ENCODE measurements at places on chromosomes 7 and 10.

DNA sequence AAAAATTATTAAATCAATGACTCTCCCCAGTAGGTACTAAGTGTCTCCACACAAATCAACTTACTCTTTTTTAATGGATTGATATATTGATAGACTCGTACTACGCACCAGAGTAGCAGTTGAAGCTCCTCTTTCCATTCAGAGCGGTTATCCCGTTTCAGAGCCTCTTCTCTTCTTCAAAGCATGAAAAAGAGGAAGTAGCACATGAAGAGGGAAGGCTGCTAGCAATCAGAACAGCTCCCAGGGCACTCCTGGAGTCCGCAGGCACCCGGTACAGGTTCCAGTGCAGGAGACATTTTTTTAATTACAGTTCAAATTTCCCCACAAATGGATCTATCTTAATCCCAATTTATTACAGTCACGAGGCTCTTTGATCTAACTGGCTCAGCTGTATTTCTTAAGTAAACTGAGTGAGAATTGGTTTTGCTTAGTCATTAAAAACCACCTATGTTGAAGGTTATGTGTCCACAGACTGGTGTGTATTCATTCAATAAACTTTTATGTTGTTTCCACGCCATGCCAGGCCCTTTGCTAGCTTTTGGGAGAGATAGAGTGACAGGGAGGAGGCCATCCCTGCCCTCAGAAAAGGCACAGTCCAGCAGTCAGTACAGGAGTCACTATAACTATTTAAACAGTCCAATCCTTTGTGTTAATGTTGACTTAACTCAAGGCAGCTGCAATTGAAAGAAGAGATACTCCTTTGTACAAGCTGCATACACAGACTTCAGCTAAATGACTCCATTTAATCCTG lies 32.1 kb upstream of the CALN1 start:
- DNase-seq, result no peak

DNA sequence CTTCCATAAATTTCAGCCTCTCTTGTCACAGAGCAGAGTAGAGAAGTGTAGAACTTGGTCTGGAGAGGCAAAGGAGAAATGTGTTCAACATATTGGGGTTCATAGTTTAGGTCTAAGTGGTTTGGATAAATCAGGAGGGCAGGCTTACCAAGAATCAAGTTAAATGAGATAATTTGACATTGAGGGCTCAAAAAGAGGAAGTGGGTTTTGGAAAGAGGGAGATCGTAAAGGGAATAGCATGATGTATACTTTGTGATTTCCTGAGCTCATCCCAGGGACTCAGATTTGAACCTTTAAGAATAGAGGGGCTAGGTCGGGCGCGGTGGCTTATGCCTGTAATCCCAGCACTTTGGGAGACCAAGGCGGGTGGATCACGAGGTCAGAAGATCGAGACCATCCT lies 34.7 kb upstream of the NPY start:
- DNase-seq, result no peak

DNA sequence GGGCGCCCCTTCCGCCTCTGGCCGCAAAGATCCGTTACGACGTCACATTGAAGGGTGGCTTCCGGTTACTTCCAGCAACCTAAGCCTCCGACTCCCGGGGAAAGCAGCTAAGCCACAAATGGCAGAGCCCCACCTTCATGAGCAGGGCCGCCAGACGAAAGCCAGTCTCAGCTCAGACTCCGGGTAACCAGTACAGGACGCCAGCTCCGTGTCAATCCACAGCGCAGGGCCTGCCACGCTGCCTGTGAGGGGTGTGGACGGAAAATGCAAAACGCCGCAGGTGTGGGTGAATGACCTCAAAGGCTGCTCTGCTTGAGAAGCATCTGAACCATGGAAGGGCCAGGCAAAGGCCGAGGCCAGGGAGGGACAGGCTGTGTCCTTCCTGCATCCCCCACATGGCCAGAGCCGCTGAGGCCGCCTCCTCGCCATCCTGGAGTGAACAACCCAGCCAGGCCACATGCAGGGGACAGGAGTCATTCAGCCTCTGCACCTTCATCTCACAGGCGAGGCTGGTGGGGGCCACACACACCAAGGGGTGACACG lies 53.5 kb upstream of the PPP2R2D start:
- DNase-seq, result no peak

DNA sequence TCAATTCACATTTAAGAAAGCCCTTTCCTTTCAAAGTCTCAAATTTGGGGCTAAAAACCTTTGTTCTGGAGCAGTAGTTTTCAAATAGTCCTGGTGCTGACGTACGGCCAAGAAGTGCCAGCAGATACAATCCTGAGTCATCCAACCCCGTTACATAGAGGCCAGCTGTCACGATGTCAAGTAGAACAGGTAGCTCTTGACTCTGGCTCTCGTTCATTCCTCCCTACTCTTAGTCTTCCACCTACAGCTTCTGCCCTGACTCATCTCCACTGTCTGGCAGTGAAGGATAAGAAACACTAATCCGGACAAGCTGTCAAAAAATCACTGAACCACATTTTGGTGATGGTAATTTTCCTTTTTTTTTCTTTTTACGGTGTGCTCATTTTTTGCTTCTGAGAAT lies 132.4 kb upstream of the PTN start:
- no peak for DNase-seq

Measured in left ventricle myocardium inferior (tissue), 1 donor.